ENCODE measurements at places on chromosomes 12 and 14.

GRCh38 chr12:88334271-88334670 lies 192.2 kb downstream of the TMTC3 start:
- DNase-seq = no peak

DNA sequence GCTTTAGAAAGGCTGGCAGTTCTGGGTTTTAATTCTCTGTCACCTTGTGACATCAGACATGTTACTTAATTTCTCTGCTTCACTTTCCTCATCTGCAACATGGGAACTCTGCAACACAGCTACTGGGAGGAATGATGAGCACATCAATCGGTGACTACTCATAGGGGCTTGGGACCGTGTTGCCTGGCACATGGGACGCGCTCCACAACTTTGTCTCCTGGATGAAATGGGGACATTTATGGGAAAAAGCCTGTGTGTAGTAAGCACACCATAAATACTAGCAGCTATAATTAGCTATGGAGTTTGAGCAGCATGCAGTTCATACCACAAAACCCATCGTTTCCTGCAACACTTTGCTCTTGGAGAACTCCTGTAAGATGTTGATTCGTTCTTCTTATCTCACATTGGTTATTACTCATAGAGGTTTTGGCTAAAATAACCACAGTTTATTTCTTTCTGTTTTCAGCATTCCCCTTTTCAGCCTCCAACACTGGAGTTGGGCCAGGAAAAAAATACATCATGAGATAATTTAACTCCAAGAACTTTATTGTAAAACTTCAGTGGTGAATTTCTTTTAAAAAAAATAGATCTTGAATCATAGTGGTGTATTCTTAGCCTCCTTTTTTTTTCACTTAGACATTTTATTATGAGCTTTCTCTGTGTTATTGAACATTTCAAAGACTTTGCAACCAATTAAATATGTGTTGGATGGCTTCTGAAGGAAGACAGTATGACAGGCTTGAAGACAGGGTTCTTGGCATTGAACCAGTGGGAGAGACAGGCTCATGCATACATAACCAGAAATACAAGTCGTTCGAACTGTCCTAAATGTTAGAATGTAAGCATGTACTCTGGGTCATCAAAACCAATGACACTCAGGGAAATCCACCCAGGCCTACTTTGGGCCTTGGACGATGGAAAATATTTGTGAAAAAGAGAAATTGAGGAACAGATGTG lies 72.7 kb downstream of the RIN3 start:
- peak; percentile 29 for DNase-seq

- no peak for DNase-seq
These were observed 44.2 kb downstream of the CLMN start for GRCh38 chr14:95275494-95275893.

- DNase-seq = no peak
These were observed 94.9 kb upstream of the SLC16A7 start for GRCh38 chr12:59500915-59501314.

GRCh38 chr14:73058922-73059673 lies 764 bp downstream of the RBM25 start:
- no peak for DNase-seq

DNA sequence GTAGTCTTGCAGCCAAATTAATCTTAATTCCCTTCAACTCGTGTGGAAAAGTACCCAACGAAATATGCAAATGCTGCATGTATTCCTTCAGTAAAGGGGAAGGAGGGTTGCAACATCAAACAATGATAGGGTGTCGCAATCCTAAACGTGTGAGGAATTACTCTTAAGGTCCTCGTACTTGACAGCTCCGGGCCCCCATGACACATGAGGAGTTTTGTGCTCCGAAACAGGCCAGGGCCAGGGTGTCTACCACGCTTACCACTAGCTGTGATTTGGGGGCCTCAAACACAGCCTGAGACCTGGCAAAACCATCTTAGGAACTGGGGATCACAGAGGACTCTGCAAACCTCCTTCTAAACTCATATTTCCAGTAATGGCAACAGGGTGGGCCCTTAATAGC lies 20.4 kb downstream of the FOS start:
- DNase-seq = no peak

GRCh38 chr12:74897425-74898211 lies 312.0 kb downstream of the KCNC2 start:
- no peak for DNase-seq

- no peak for DNase-seq
These were observed 43.4 kb downstream of the SAMD4A start for GRCh38 chr14:54610051-54610977.

DNA sequence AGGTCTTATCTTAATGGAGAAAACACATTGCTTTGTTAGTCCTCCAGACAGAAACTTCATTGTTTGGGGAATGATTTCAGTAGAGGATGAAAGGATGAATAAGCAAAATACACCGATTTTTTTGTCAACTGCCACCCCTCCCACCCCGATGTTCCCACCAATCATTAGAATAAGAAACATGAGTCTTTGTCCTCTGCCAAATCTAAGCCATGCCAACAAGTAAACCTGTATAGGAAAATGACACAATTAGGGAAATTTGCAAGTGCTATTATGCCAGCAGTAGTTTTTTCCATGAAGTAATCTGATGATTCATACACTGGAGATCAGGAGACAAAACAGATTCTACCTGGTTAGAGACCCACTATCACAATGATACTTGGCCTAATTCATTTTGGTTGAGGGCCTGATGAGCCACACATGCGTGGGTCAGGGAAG lies 35.9 kb downstream of the FLRT2 start:
- DNase-seq = no peak

- no peak for DNase-seq
These were observed 468.7 kb downstream of the NOVA1 start for GRCh38 chr14:26128931-26129671.

GRCh38 chr12:15227004-15227679 lies 5.9 kb upstream of the RERG start:
- DNase-seq = no peak

GRCh38 chr12:53596920-53597363 lies 29.2 kb downstream of the ATF7 start:
- DNase-seq = no peak

- no peak for DNase-seq
These were observed 5.8 kb downstream of the EFS start for GRCh38 chr14:23359167-23359626.

DNA sequence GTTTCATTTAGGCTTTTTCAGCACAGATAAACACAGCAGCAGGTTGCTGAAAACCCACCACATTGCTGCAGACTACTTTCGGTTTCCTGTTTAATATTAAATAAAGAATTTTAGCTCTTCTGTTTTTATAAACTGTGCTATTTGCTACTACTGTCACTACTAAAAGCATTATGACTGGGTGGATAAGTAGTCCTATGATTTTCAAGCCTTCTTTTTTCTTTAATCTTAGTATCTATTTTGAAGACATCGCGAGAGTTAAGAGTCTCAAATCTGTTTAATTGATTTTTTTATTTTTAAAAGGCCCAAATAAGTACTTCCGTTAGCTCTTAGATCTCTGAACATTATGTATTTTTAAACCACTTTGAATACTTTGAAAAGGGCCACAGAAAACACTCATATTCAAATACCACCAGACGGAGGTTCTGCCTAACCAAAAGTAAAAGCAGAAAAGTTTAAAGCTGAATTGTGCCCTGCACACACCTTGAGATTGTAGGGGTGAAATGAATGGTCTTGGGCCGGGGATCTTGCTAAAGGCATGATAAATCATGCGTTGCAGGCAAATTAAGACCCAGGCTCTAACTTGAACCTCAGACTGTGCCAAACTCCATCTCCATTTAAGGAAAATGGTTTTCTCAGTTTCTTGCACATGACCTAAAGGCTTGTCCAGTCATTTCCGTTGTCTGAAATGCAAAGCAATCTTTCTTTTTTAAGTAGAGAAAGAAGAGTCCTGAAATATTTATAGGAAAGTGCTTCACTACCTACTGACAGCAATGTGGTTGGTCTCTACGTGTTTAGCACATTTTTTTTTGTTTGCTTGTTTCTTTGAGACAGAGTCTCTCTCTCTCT lies 13.6 kb upstream of the FOXN3 start:
- peak; percentile 43 for DNase-seq

DNA sequence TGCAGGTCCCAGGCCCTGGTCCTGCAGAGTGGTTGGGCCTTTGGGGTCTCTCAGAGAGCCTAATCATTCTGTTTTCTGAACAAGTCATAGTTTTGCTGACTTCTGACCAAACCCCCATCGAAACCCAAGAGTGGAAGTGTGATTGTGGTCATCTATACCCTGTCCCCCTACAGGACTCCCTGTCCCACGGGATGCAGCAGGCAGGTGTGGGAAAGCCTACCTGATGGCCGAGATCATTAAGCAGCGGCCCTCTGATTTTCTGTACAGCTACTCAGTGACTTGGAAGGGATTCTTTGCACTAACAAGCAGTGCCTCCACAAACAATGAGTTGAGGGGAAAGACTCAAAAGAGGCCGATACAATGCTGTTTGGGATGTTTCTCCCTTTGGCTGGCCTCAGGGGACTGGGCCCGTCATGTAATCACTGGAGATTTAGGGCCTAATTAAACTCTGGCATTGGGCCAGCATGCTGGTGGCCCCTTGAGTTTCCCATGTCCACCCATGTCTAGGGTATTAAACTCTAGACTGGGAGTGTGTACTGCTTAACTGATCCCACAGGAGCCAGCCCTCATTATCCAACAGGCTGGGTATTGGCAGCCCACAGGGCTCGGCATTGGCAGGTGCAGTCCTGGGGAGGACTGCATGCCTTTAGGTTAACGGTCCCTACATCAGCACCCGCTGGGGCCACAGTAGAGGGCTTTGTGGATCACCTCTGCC lies 192.8 kb downstream of the ZFP36L1 start:
- no peak for DNase-seq

DNA sequence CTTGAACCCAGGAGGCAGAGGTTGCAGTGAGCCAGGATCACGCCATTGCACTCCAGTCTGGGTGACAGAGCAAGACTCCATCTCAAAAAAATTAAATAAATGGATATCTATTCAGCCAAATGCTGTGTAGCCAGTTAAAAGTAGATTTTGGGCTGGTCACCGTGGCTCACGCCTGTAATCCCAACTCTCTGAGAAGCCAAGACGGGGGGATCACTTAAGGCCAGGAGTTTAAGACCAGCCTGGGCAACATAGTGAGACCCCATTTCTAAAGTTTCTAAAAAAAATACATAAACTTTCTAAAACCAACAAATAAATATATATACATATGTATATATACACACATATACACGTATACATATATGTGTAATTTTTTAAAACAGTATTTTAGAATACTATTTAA lies 188.8 kb downstream of the FBXL14 start:
- DNase-seq = no peak

GRCh38 chr12:13152281-13152680 lies 44.2 kb upstream of the EMP1 start:
- DNase-seq = no peak

GRCh38 chr14:80059041-80059440 lies 152.3 kb downstream of the DIO2 start:
- DNase-seq = no peak

GRCh38 chr12:68334132-68334531 lies 2.0 kb upstream of the MDM1 start:
- no peak for DNase-seq

DNA sequence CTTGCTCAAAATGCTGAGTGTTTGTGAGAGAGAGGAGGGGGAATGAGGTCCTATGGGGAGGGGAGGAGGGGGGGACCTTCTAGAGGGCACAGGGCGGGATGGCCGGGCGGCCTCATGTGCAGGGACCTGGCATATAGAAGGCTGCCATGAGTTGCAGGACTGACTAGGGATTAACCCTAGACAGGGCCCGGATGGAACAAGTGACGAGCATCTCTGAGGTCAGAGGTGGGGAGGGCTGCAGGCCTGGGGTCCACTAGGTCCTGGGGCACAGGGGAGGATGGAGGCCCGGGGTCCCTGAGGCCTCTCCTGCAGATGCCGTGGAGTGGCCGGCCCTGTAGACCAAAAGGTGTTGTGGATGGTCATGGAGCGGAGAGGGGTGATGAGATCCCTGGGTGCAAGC lies 104.0 kb upstream of the EIF5 start:
- DNase-seq = no peak

GRCh38 chr14:97295108-97295710 lies 498.0 kb downstream of the VRK1 start:
- no peak for DNase-seq

DNA sequence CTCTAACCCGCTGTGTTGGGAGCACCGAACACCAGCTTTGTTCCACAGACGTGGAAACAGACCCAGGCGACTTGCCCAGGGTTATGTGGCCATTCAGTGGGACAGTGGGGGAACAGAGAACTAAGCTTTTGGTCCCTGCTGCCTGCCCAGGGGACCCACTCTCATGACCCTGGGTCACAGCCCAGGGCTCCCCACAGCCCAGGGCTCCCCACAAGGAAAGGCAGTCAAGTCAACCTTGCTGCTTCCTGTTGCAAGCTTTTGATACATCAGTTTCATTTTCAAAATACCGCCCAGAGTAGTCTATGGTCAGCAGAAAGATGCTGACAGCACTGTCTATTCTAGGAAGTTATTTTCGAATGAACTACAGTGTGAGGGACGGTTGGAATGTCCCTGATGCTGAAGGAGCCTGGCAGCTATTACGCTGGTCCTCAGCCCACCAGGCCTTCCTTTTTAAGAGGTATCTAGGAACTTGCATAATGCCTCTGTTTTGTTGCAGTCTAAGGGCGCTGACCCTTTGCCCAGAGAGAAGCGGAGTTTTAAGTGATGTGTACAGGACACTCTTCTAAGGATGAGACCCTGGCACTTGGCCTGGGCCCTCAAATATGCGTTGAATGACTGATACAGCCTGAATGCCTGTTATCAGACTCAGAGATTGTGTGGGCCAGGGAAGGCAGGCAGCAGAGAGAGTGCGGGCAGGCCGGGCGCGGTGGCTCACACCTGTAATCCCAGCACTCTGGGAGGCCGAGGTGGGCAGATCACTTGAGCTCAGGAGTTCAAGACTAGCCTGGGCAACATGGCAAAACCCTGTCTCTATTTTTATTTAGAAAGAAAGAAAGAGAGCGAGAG lies 12.6 kb upstream of the TTC7B start:
- DNase-seq = peak; percentile 42

GRCh38 chr12:115062741-115063140 lies 378.8 kb upstream of the TBX3 start:
- DNase-seq = no peak

GRCh38 chr12:82627799-82628198 lies 58.9 kb upstream of the TMTC2 start:
- DNase-seq = no peak

DNA sequence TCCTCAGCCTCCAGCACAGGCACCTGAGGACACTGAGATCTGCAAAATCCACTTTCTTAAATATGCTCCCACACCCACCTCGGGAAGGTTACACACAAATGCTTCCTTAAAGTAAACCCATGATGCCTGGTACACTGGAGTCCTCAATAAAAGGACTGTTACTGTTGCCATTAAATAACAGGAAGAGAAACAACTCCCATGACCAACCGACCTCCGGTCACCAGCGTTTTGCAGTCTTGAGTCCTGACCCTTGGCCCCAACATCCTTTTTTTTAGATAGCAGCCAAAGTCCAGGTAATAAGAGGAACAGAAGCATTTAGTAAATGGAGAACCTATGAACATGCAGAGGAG lies 42.4 kb downstream of the ITPK1 start:
- DNase-seq = no peak

GRCh38 chr12:94561943-94562411 lies 88.4 kb downstream of the TMCC3 start:
- no peak for DNase-seq

- no peak for DNase-seq
These were observed 6.2 kb downstream of the AACS start for GRCh38 chr12:125071456-125071855.
